ENCODE measurements at places on chromosomes 7 and 10.

- no peak for DNase-seq
Measured at GRCh38 chr10:71893920-71894319, 42.9 kb upstream of the PSAP start.

GRCh38 chr10:80421707-80422536, 13.6 kb downstream of the PRXL2A start:
- DNase-seq: no peak

GRCh38 chr10:48856855-48857254, 82.8 kb downstream of the LRRC18 start:
- no peak for DNase-seq

DNA sequence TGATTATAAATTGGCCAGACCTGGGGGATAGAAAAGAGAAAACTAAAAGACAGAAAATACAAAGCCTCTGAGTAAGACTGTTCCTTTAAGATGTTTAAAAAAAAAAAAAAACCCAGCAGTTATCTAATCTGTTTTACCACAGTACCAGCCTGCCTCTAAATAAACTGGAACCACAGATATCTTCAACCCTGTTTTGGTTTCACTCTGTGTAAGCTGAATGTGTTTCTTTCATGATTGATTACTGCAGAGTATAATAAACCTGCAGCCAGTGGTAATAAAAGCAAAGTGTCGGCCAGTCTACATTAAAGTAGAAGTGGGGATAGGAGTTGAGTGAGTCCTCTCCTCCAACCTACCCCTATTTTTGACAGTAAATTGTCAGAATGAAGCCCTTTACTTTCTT, 40.6 kb downstream of the MGAM2 start:
- no peak for DNase-seq

- no peak for DNase-seq
Measured at GRCh38 chr7:149325248-149325647, 63.3 kb downstream of the ZNF783 start.

GRCh38 chr10:100792574-100792973, 47.2 kb downstream of the PAX2 start:
- DNase-seq: no peak

GRCh38 chr10:52525761-52526160, 211.7 kb downstream of the DKK1 start:
- DNase-seq: no peak

DNA sequence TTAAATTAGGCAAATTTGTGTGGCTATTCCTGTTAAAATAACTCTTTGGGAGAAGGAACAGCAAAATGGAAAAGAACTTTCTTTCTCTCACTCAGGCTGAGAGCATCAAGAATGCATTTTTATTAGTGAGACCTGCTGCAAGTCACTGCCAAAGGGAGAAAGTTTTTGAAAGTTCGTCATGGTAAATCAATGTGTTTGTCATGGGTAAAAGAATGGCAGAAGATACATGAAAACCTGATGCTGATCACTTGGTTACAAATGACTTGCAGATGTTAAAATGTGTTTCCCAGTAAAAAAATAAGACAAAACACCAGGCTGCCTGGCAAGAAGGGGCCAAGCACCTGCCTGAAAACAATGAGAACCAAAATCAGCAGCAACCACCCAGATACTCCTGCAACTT, 484.7 kb upstream of the NRP1 start:
- no peak for DNase-seq

DNA sequence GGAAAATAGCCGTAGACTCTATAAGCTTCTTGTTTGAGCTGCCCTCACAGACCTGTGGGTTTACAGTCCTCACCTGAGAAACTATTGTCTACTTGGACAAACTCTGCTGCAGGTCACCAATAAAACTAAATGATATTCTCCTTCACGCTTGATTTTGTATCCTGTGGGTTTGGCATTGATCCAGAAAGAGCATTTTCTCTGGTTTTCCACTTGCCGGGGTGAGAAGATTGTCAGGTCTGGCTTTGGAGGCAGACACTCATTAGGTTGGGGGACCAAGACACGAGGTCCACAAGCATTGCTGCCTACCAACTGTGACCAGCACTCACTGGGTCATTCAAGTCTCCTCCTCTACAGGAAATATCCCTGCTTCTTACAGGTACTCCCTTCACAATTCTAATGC, 68.5 kb downstream of the CDC14C start:
- DNase-seq: no peak

- no peak for DNase-seq
Measured at GRCh38 chr10:3036155-3037021, 31.0 kb upstream of the PFKP start.

DNA sequence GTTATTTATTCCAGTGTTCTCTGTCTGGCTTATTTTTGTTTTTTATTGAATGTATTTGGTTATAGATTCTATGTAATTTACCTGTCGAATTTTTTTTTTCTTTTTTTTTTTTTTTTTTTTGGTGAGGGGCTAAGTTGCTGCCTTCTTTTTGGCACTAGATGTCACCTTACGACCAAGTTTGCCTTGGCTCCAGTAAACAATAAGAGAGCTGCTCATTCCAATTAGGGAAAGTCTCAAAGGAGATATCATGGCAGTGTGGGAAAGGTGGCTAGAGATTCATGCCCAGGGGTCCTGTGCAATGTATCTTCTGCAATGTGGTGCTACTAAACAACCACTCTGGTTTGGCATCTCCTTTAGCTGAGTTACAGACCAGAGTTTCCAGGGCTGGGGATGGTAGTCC, 84.0 kb downstream of the PTPN20 start:
- no peak for DNase-seq

GRCh38 chr7:17031906-17032551, 150.2 kb upstream of the AGR3 start:
- DNase-seq: no peak

DNA sequence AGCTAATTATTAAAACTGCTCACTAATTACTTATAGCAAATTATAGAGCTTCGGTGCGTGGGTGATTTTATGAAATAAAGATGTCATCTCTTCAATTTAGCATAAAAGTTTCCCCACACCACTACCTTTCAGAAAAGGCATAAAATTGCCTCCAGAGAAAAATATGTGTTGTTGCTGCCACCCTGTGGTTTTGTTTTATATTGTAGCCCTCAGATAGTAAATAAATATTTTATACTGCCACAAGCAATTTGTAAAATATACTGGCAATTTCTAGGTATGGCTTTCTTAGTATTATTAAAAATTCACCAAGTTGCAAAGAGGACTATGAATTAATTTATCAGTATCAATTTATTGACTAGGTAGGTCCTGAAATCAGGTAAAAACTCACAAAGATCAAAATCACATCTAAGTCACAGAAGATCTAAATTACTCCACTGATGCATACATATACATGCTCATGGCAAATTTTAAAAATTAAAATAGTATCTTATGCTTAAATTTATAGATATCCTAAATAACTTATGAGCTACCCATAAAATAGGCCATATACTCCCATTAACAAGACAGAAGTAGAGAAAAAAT, 26.5 kb downstream of the ASNS start:
- peak; percentile 6 for DNase-seq

- no peak for DNase-seq
Measured at GRCh38 chr7:106915873-106916272, 50.8 kb downstream of the PIK3CG start.

DNA sequence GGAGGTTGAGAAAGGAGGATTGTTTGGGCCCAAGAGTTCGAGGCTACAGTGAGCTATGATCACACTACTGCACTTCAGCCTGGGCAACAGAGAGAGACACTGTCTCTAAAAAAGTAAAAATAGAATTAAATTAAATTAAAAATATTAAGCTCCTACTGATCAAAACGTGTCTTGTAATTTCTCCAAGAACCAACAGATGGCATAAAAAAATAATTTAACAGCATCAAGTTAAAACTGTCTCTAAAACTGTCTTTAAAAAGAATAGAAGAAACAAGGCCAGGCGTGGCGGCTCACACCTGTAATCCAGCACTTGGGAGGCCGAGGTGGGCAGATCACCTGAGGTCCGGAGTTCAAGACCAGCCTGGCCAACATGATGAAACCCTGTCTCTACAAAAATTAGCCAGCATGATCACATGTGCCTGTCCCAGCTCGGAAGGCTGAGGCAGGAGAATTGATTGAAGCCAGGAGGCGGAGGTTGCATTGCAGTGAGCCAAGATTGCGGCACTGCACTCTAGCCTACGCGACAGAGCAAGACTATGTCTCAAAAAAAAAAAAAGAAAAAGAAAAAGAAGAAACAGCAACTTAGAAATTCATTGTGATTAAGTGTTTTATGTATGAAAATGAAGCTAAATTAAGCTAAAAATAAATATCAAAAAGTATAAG, 24.5 kb downstream of the MTPAP start:
- DNase-seq: no peak

GRCh38 chr10:110613341-110613995, 30.7 kb upstream of the RBM20 start:
- no peak for DNase-seq

- DNase-seq: no peak
Measured at GRCh38 chr10:33612551-33612950, 278.1 kb upstream of the NRP1 start.

- no peak for DNase-seq
Measured at GRCh38 chr7:31410265-31410664, 69.7 kb upstream of the NEUROD6 start.

DNA sequence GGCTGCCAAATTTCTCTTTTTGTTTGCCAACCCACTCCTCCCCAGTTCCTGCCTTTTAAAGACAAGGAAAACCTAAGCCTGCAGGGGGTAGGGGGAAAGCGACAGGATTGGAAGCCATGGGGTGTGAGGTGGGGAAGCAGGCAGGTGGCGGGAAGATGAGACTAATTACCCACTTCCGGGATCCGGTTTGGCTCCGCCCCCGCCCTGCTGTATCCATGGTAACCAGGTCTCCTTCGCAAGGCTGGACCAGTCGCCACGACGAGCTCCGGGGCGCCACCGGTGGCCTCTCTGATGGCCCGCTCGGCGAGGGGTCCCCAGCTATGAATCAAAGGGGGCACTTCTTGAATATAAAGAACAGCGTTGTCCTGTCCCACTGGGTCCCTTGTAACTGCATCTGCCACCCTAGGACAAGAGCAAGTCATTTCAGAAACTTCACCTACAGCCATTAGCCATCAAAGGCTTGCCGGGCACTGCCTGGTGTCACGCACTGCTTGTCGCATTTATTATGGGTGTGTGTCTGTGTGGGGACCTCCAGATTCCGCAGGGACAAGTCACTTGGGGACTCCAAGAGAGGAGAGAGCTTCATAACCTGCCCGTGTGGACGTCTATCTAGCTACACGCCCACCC, 55.4 kb upstream of the LMTK2 start:
- DNase-seq: peak; percentile 71
